ENCODE measurements at places on chromosomes 13 and 19.
A peak's percentile ranks its signal among the peaks of the same experiment; 100 is the strongest.

DNA sequence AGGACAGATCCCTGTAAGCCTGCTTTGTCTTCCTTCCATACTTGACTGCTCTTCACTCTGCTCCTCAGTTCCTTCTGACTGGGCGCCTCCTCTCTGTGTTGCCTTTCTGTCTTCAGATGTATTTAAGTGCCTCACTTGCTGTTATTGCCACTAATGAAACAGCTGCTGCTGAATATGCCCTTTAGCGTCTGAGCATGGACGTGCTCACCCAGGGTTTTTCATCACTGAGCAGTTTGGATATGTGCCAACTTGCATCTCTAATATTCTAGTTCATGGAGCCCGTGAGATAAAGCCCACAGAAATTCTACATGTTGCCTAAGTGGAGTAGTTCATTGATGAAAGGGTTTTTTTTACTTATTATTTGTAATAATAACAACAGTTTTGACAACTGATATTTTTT lies 198.2 kb downstream of the MYO16 start:
- no peak for DNase-seq

GRCh38 chr13:27599096-27599495 lies 21.2 kb downstream of the LNX2 start:
- no peak for DNase-seq

- DNase-seq, result no peak
These were observed 150.4 kb downstream of the PDS5B start for GRCh38 chr13:32736648-32737047.

GRCh38 chr19:36215276-36216123 lies 594 bp downstream of the ZNF146 start:
- peak; percentile 48 for DNase-seq

DNA sequence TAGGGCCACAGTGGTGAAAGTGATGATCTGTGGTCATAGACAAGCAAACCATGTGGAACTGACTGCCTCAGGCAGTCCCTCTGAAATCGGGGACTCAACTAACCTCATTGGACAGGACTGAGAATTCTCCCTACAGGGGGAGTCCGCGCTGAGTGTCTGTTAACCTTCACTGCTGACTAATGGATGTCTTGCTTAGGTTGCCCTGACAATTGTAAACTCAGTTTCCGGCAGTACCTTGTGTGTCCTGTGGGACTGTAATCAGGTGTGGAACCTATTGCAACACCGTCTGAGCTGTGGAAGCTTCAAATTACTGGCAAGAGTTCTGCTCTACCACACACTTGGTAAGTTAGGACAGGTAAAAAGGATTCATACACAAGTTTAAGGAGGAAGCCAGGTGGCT lies 21.8 kb downstream of the ZNF77 start:
- no peak for DNase-seq

DNA sequence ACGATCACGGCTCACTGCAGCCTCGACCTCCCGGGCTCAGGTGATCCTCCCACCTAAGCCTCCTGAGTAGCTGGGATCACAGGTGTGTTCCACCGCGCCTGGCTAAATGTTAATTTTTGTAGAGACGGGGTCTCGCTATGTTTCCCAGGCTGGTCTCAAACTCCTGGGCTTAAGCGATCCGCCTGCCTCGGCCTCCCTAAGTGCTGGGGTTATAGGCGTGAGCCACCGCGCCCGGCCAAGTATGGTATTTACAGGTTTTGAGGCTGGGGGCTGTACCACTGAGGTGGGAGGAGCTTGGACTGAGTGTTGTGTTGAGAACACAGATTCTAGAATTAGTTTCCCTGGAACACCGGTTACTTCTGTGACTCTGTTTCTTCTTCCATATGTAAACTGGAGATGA lies 452 bp upstream of the PPM1N start:
- no peak for DNase-seq

- DNase-seq, result no peak
These were observed 934.6 kb downstream of the PCDH17 start for GRCh38 chr13:58566176-58566575.

DNA sequence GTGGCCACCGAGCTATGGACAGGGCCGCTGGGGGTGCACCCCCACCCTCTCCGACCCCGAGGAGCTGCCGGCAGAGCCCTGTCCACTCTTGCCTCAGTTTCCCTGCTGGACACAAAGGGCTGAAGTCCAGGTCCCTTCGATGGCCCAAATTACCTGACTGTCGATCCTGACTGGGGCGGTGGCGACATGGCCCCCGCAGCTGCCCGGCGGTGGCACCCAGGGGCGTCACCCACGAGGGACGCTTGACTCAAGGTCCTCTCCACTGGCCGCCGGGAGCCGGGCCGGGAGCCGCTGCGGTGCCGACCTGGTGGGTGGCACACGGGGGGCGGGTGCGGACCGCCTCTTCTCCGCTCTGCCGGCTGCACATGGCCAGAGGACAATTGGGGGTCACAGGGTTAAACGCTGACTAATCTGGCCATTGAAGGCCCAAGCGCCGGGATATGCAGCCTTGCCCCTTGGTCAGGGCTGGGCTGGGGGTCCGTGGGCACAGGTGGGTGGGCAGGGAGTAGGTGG lies 16.4 kb downstream of the ARID3A start:
- no peak for DNase-seq

DNA sequence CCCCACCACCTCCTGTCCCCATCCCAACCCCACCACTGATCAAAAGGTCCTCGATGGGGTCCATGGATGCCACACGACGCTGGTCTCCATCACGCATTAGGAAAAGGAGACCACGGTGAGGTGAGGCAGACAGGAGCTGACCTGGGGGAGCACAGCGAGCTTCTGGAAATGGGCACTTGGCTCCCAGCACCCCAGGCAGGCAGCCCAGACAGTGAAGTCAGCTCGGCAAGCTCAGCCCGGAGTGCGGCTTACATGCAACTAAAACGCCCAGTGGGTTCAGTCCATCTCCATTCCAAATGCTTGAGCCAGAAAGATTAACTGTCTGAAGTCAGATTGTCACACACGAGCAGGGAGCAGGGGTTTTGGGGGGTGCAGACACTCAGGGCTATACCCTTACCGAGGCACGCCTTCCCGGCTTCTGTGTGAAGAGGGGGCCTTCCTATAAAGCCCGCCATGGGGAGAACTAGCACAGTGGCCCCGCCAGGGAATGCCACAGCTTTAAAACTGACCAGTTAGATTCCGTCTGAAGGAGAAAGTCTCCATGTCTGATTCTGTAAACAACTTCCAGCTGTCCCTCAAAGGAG lies 79.4 kb downstream of the SPACA7 start:
- no peak for DNase-seq

DNA sequence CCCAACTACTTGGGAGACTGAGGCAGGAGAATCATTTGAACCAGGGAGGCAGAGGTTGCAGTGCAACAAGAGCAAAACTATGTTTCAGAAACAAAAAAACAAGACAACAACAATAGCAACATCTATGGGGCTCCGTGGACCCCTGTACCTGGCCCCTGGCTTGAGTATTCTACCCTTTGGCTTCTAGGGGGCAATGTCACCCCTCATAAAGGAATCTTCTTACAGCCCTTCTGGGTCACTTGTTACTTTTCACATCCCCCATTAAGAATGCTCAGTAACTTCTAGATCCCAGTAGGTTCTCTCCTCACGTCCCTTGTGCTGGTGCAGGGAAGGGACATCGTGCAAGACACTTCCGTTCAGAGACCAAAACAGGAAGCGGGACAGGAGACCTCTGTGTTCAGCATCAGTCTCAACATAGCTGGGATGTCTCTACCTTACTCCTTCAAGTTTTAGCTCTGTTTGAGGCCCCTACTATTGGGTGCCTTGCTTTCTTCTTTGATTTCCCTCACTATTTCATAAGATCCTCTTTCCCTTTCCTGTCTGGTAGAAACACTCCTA lies 218.1 kb upstream of the ARGLU1 start:
- no peak for DNase-seq

DNA sequence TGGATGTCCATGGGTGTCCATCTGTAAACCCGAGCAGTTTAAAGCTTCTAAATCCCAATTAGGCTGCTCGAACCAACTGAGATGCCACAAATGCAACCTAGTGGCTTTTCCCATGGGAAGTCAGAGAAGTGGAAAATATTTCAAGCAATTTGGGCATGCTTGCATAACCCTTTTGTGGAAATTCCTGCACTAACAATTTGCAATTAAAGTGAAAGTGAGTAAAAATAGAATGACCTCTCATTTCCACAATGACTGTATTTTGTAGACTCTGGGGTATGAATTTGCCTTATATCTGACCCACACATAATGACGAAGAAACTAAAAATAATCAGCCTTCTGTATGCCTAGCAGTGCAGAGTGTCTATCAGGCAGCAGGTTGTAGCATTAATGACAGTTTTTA lies 91.8 kb upstream of the TSC22D1 start:
- no peak for DNase-seq

GRCh38 chr19:1953441-1954094 lies 12.6 kb downstream of the CSNK1G2 start:
- no peak for DNase-seq

DNA sequence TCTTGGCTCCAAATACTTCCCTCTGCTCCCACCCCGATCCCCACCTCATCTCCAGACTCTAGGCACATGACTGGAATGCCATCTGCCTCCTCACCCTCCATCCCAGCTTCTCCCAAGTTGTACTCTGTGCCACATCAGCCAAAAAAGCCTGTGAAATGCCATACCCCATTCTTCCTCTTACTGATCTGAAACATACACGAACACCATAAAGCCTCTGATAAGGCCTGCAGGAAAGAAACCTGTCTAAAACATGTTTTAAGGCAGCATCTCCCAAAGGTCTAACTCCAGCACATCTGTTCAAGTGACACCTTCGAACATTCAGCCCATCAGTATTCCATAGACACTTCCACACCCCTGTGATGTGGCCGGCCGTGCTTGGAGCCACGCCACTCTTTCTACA lies 5.6 kb downstream of the GRIK5 start:
- no peak for DNase-seq

DNA sequence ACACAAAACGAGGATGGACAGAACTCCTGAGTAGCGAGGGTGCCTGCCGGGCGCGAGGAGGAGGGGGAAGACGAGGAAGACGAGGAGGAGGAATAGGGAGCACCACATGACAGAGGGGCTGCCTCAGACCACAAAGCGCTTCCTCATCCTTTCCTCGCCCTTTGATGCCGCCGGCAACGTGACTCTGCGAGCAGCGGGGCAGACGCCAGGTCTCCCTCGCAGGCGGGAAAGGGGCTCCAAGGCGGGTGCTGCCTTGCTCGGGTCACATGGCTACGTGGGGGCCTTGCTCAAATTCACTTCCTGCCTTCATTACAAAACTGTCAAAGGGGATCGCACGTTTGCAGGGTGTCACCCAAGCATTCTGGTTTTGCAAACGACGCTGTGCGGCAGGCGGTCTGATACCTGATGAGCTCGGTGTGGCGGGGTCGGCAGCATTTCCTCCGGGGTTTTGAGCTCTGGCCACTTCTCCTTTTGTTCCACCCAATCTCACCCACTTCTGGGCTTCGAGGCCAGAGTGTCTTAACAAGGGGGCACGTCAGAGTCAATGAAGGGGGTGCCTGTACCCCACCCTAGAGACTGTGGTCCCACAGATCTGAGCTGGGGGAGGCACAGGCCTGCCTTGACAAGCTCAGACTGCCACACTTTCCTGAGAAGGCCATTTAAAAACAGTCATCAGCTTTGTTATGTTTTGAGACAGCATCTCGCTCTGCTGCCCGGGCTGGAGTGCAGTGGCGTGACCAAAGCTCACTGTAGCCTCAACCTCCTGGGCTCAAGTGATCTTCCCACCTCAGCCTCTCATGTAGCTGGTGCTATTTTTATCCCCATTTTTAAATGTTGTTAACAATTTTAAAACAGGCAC lies 14.9 kb downstream of the MAP2K2 start:
- no peak for DNase-seq

All from NCI-H526 treated with DMSO at 0.1 percent for 48 hours (cell line).